B cell (primary cell): ENCODE measurements at places on chromosomes 1 and 21. TPM values are rescaled to one million over a fixed set of nuclear protein-coding genes. Genes with fewer than 3 reads are reported as not detected.
A peak's percentile ranks its signal among the peaks of the same experiment; 100 is the strongest.

The TTF2 gene
- 28.9 and 29.1 TPM in 2 replicates for total RNA-seq

The RAB3B gene
- total RNA-seq: 0.02 TPM in 2 replicates

GRCh38 chr21:38544661-38545060 lies 46.4 kb upstream of the ERG start:
- DNase-seq: no peak

GRCh38 chr21:33490991-33491372 lies 534 bp downstream of the DNAJC28 start:
- DNase-seq: no peak

- no peak for DNase-seq
Measured at GRCh38 chr21:42544544-42544943, 30.9 kb downstream of the SLC37A1 start.

GRCh38 chr1:78779831-78780230 lies 130.2 kb downstream of the IFI44 start:
- DNase-seq: no peak

DNA sequence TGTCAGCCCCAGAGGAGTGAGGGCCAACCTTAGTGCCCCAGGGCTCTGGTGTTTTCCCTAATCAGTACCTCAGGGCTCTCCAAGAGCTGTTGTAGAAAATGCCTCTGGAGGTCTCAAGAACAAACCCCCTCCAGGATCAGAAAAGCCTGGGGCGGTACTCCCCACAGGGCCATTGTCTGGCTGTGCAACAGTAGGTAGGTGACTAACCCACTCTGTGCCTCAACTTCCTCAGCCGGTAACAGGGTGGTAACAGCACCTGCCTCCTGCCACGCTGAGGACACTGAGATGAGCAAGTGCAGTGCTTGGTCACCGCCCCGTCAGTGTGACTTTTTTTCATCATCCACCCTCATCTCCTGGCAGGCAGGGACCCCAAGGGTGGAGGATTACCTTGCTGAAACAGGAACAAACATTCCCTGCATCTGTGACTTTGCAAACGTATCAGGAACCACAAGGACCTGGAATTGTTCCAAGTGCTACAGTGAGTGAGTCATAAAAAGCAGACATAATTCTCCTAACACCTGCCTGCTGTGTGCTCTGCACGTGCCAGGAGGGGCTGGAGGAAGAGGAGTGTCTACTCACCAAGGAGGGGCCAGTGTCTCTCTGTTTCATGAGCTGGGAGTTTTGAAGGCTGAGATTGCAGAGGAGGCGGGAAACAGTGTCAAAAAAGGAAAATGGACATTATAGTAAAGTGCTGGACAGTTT lies 440.8 kb downstream of the NPHP4 start:
- no peak for DNase-seq

The TLCD4 gene
- 1.2 and 1.3 TPM in 2 replicates for total RNA-seq

DNA sequence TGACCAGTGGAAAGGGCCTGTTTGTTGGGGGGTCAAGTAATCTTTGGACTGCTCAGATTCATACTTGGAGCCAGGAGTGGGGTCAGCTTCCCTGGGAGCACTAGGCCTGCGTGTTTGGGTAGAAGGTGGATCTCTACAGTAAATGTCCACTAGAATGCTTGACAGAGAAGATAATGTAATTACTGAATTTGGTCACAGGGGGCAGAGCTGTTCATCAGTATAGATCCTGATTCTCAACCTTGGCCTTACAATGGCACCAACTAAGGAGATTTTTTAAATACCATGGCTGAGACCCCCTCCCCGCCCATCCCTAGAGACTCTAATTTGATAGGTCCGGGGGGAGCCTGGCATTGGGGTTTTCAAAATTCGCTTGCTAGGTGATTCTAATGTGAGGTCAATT lies 217.5 kb upstream of the PLXNA2 start:
- DNase-seq: no peak

The CR1L gene
- total RNA-seq: 0.59 TPM in 1 of 2 replicates, not detected in the other

DNA sequence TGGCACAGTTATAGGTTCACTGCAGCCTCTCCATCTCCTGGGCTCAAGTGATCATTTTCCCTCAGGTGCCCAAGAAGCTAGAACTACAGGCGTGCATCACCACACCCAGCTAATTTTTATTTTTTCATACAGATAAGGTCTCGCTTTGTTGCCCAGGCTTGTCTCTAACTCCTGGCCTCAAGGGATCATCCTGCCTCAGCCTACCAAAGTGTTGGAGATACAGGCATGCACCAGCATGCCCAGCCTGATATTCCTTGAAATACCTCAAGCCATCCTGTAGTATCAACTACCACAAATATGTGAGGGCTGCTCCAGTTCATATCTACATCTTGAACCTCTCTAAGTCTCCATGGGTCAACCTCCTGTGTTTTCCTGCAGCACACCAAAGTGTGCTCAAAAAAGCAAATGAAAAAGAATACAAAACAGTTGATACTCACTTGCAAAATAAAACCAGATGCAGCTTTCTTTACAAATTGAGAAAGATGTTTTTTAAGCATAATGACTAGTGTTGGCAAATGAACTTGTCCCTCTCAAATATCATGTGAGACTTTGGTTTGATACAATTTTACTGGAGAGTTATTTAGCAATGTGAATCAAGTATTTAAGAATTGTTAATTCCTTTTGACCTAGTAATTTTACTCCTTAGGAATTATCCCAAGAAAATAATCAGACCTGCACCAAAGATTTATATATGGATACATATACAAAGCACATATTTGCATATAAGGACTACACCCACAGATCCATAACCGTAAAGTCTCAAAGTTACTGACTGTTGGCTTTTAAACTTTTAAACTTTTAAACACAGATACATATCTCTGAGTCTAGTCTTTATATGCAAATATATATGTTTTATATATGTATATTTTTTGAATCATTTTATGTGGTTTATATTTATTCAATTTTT lies 197.7 kb downstream of the NRIP1 start:
- DNase-seq: no peak

GRCh38 chr1:19650416-19651140 lies 6.5 kb downstream of the NBL1 start:
- DNase-seq: no peak

The C8B gene
- total RNA-seq: not detected in 2 replicates

DNA sequence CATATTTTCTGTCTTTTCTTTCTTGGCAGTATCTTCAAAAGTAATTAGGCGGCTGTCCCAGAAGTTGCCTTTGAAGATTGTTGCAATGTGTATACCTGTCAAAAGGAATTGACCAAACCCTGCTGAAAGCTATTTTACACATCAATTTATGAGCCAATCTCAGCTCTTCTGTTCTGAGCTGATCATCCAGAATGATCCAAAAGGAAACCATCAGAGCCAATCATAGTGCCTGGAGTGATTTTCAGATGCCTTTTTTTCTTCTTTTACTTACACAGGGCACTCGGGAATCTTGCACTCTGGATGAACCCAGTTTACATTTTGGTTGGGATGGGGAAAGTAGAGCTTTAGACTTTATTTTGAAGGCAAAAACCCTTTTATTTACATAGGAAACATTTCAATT lies 21.8 kb upstream of the APOBEC4 start:
- no peak for DNase-seq

DNA sequence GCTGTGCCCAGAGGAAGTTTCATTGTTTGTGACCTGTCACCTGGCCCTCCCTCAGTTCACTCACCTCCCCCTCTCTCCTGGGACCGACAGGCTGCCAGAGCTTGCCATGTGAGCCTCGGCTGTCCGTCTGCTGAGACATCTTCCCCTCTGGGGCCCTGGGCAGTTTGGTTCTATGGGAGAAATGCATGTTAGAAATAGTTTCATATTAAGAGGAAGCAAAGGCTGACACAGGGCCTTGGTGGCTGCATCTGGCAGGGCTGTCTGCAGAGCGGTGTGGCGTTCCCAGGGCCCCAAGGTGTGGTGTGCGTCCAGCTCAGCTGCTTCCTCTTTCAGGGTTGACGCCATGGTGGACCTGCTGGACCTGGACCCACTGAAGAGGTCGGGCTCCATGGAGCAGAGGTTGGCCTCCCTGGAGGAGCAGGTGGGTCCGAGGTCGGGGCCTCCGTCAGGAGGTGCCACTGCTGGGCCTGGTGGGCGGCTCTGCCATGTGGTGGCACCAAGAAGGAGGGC lies 31.9 kb upstream of the LRRC3 start:
- peak; percentile 31 for DNase-seq

DNA sequence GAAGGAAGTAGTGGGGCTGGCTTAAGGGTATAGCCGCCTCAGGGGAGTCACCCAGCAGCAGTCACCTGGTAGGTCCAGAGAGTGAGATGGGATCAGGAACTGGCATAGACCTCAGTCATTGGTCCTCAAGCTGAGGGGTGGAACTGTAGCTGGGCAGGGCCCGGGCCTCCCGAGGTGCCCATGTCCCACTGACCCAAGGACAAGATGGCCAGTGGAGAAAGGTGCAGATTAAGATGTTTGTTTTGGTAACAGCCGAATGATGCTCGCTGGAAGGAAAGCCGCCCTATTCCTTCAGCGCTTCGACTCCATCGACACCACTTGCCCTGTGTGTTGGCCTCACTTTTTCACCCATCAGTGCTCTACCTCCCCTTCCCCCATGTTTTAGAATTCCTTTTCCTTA lies 16.4 kb downstream of the COL9A2 start:
- no peak for DNase-seq

DNA sequence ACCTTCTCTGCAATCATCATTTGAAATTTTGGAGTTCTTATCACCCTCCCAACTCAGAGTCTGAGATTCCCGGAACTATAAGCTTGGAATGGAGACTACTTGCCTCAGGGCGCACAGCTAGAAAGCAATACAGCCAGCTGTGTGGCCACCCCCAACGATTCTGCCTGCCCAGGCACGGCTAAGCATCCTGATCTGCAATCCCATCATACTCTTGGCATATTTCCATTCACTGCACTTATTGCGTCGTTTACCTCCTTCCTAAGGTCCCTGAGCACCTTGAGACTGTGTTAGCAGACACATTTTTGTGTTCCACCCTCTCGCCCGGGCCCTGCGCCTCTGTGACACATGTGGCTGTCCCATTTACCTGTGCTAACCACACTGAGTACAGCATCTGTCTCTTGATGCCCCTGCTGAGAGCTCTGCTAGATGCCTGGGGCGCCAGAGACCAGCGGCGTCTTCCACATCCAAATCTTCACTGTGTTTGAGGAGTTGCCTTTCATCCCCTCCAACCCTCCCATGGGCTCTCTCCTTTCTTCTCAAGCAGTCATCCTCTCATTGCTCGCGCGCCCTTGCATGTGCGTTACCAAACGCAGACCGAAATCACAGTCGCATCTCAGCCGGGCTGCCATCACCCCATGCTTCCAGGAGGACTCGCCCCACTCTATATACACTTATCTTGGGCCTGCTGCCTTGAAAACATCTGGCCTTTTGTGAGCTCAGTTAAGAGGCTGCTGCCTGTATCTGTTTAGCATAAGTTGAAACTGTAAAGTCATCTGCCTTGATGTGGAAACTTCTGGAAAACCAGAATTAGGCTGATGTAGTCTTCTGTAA lies 3.5 kb upstream of the CLDN19 start:
- no peak for DNase-seq

DNA sequence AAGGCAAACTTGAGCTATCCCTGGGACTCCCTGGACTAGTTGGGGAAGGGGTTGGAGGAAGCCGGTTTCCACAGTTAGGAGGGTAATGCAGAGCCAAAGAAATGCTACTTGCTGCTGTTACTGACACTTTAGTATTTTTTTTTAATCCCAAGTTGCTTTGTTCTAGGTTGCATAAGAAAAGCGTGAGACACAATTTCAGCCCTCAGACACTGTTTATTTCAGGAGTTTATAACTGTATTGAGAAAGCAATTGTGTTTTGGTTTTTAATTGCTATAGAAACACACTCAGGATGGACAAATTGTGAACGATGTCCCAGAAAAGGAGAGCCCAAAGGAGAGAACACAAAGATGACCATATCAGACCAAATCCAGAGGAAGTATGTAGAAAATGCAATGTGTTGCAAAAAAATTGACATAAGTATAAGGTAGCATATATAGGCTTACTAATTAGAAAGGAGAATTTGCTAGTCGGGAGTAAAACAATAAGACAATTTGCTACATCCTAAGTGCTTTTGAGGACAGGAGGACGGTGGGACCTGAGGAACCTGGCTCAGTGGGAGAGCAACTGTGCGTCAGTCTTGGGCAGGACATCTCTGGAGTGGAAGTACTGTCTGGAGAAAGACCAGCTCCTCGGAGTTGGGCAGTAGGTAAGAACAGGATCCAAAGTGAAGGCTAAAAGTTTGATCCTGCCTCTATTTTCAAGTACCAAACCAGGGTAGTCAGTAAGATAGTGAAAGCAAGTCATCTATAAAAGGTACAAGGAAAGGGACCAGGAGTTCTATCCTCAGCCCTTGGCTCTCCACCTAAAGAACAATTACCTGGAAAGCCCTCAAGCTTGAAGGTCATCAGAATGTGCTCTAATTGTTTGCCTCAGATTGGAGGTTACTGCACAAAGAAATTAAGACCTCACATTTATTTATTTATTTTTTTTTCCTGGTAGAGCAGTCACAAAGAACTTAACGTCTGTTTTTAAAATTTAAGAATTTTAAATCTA lies 39.9 kb downstream of the DIPK1A start:
- no peak for DNase-seq

The GUCA2B gene
- not detected in 2 replicates for total RNA-seq

- DNase-seq: no peak
Measured at GRCh38 chr1:159838715-159839114, 12.0 kb downstream of the SLAMF8 start.
